ENCODE measurements at places on chromosomes 5 and 9.

- no peak for DNase-seq
Observed at GRCh38 chr5:172744123-172745104, 26.6 kb downstream of the DUSP1 start.

DNA sequence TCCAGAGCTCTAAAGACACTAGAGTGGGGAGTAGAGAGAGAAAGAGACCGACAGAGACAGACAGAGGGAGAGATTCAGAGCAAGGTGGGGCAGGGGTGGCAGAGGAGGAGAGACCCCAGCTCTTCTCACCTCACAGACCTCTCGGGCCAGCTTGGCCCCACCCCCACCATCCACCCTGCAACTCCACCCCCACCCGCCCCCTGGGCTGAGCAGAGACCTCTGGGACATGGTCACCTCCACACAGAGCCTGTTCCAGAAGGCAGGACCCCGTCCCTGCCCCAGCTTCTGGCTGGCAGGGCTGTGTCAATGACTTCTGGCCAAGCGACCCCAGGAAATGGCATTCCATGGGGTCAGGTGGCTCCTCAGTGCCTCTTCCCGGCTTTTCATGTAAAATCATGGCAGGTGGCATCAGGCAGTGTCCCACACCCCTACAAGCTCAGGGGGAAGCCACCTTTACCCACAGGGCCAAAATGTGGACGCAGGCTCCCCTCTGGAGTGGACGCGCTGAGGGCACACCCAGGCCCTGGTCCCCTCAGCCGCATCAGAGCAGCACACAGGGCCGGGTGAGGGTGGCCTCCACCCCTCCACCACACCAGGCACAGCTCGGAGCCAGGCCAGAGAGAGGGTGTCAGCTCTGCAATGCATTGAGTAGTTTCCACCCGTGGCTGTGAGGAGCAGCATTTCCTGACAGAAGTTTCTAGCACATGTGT is 131.2 kb upstream of the LPCAT1 start:
- DNase-seq = no peak

GRCh38 chr5:61097465-61097864 is 64.8 kb downstream of the SMIM15 start:
- no peak for DNase-seq

- no peak for DNase-seq
Observed at GRCh38 chr5:131371835-131372234, 108.0 kb downstream of the CDC42SE2 start.

GRCh38 chr5:132456987-132457361 is 33.6 kb downstream of the IRF1 start:
- DNase-seq = no peak

GRCh38 chr5:181120761-181121160 is 10.2 kb downstream of the OR2V1 start:
- no peak for DNase-seq

GRCh38 chr5:126363658-126364057 is 59.6 kb upstream of the GRAMD2B start:
- DNase-seq = no peak

DNA sequence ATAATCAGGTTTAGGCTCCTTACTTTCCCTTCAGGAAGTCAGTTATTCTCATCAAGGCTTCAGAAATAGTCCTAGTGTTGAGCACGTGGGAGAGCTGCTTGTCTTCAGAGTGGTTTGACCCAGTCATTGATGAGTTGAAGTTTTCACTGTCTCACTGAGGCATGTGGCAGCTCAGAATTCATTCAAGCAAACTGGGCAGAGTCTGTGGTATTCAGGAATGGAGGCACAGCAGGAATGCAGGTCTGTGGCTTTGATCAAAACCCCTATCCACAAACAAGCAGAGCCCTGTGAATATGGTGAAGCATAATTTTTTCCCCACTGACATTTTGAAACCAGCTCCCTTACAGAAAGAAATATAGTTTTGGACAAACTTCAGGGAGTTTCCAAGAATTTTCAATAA is 207.3 kb downstream of the CD180 start:
- DNase-seq = no peak

GRCh38 chr9:88799541-88800328 is 191.5 kb upstream of the S1PR3 start:
- DNase-seq = no peak

DNA sequence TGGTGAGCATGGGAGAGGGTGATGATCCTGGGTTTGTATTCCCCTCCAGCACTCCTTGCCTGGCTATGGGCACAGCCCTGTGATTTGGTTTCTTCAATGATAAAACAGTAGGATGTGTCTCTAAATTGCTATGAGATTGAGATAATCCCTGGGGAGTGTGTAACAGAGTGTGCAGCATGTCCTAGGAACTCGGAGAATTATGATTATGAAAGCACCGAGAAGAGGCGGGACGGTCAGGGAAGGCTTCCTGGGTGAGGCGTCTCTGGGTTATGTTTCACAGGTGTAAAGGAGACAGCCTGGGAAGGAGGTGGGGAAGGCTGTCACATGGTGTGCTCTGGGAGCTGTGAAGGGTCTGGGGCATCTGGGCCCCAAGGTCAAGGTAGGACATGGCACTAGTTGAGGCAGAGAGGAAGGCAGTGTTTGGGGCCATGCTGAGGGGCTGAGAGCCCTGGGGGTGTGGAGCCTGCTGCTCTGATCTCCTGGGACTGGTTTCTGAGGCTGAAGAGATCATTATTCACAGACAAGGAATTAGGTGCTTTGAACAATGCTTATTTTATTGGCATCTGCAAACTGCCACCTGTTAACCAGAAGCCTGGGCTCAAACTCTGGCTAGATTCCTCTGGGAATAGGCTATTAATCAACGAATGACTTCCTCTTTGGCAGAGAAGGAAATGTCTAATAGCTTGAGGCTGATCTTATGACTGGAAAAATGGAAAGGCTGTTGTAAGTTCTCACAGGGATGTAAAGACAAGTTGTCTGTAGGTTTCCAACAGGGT is 73.8 kb upstream of the IL12B start:
- DNase-seq = no peak

DNA sequence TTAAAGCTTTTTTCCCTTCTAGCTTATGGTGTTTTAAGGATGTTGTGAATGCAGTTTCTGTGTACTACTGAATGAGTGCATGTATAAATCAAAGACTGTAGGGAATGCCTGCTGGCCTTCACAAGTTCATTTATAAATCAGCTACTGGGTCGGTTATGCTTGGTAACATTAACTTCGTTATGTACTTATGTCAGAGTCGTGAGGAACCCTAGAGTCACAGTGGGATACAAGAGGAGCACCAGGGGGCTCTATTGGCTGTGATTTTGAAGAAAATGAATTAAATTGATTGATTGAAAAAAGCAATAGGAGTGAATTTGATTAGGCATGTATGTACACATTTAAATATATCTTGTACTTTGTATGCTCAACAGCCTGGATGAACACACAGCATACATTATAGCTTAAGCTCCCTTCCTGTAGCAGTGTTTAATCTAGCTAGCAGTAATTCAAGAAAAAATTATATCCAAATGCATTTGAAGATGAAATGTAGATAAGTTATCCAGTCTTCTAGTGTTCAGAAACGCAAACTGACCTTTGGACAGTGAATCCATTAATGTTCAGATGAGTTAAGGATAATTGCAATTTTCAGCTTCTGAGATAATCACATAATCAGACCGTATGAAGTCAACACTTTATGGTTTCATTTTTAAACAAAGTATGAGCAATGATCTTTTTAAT is 204.2 kb downstream of the KDM4C start:
- DNase-seq = no peak

- no peak for DNase-seq
Observed at GRCh38 chr9:79939819-79940218, 368.1 kb downstream of the TLE4 start.
